SJSA1 (cell line): ENCODE measurements at places on chromosomes 2 and 18. TPM values are rescaled to one million over a fixed set of nuclear protein-coding genes. Genes with fewer than 3 reads are reported as not detected.

Gene OSR1
- total RNA-seq, result 1.9 and 2.2 TPM in 2 replicates

DNA sequence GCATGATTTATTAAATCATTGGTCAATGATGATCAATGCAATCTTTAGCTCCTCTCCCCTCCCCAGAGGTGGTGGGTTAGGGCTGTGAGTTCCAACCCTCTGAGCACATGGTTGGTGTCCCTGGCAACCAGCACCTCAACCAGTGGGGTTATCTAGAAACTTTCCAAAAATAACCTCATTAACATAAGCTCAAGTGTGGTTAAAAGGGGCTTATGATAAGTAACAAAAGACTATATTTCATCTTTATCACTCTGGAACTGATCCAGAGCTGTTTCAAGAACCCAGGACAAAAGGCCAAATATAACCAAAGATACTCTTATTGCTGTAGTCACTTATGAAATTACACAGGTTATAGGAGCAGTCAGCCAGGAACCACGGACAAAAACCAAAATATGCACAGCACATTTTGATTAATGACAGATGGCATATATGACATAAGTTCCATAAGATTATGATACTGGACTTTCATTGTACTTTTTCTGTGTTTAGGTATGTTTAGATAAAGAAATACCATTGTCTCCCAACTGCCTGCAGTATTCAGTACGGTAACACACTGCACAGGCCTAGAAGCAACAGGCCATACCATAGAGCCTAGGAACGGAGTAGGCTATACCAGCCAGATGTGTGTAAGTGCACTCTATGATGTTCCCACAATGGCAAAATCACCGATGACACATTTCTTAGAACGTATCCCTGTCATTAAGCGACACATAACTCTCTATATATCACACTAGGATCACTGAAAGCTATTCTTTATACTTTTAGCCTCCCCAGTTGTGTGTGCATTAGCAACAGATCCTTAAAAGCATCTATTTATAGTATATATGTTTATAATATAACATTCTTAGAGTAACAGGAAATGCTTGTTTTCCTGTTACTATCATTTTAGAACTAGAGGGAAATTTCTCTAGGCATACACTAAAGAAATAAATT lies 31.9 kb downstream of the KIDINS220 start:
- H3K27ac ChIP-seq, result no peak overlapping the region
- H3K36me3 ChIP-seq, result peaks cover 65% of the 10 kb centered on the region
- H3K4me1 ChIP-seq, result peaks cover 8% of the 10 kb centered on the region; the same call in 1 of the 2 replicates
- DNase-seq, result no peak

GRCh38 chr2:40169856-40170255 lies 282.0 kb downstream of the SLC8A1 start:
- H3K27me3 ChIP-seq, result no peaks in the 10 kb centered on the region
- 0 out of 2 replicates have a peak, but pooled peaks cover 2% of the 10 kb centered on the region for H3K4me1 ChIP-seq

Gene STK17B
- 41.5 and 52.3 TPM in 2 replicates for total RNA-seq

- no peak overlapping the region for H3K27ac ChIP-seq
- H3K4me1 ChIP-seq, result no peaks in the 10 kb centered on the region
- H3K36me3 ChIP-seq, result no peaks in the 10 kb centered on the region
- H3K4me3 ChIP-seq, result no peak overlapping the region
- DNase-seq, result no peak
Measured at GRCh38 chr18:47730795-47731194, 199.7 kb downstream of the SMAD2 start.

GRCh38 chr2:154699575-154699930 lies 1.1 kb downstream of the KCNJ3 start:
- no peaks in the 10 kb centered on the region for H3K27me3 ChIP-seq
- no peak overlapping the region for H3K27ac ChIP-seq
- H3K4me1 ChIP-seq, result no peaks in the 10 kb centered on the region

GRCh38 chr2:181646415-181646987 lies 10.4 kb downstream of the CERKL start:
- H3K27me3 ChIP-seq, result no peaks in the 10 kb centered on the region; the same call in 1 of the 2 replicates
- no peaks in the 10 kb centered on the region for H3K36me3 ChIP-seq
- DNase-seq, result no peak
- no peak overlapping the region for H3K27ac ChIP-seq
